Hematopoietic multipotent progenitor cell treated with erythropoietin and hydrocortisone succinate and interleukin-3 and kit ligand, for 6 days (in vitro differentiated cells): ENCODE measurements at places on chromosomes 5 and 9.
A peak's percentile ranks its signal among the peaks of the same experiment; 100 is the strongest.

DNA sequence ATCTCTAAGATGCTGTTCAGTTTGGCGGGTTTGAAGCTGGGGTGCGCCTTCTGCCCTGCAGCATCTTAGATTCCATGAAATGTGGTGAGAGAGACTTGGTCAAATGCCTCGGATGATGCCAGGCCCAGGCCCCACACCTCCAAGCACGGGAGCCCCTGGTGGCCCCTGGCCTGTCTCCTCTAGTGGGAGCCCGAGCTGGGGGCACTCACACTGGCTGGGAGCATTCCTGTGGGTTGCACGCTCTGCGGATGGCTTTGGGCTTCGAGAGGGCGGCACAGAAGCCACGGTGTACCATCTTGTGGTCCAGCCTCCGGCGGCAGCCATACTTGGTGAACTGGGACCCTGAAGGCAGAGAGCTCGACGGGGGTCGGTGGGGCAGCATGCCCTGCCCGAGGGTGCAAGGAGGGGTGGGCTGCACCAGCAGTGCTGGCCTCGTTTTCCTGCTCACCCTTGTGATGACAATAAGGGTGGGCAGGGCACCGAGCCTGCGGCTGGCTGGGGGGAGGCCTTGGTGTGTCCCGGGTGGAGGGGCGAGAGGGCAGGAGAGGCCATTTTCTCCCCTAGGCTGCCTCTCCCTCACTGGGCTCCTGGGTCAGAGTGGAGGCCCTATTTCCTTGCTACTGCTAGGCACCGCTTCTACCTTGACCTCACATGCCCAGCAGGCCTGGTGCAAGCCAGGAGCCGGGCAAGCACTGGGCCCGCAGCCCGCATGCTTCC is 65.8 kb downstream of the ZNF354C start:
- no peak for DNase-seq

GRCh38 chr9:20048985-20049384 is 260.1 kb upstream of the SLC24A2 start:
- DNase-seq: peak; percentile 16

DNA sequence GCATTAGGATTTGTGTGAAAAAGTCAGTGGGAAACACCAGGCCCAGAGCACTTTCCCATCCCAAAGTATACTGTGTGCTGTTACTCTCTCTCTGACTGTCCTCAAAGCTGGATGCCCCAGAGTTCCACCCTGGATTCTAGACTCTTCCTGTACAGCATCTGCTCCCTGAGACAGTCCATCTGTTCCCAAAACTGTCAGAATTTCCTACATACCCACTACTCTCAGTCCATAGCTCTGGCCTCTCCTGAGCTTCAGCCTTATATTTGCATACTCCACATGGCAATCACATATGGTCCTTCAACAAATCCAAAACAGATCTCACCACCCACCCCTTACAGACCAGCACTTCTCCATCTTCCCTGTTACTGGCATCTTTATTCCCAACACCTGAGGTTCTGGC is 9.5 kb downstream of the ELP1 start:
- DNase-seq: no peak

DNA sequence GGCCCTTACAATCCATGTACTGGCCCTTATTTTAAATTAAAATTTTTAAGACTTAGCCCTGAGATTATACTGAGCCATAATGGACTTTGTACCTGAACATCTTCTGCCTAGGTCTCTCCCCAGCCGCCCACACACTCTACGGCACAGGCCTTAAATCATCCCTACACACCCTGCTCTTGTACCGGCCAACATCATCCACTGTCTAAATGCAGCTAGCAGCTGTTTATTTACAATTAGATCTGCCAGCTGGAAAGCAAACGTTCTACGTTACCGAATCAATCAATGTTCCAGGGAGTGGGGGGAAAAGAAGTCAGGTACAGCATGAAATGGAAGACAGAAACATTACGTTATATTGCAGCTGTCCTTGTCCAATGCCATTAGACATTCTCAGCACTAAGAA is 88.4 kb upstream of the GRAMD2B start:
- DNase-seq: no peak

DNA sequence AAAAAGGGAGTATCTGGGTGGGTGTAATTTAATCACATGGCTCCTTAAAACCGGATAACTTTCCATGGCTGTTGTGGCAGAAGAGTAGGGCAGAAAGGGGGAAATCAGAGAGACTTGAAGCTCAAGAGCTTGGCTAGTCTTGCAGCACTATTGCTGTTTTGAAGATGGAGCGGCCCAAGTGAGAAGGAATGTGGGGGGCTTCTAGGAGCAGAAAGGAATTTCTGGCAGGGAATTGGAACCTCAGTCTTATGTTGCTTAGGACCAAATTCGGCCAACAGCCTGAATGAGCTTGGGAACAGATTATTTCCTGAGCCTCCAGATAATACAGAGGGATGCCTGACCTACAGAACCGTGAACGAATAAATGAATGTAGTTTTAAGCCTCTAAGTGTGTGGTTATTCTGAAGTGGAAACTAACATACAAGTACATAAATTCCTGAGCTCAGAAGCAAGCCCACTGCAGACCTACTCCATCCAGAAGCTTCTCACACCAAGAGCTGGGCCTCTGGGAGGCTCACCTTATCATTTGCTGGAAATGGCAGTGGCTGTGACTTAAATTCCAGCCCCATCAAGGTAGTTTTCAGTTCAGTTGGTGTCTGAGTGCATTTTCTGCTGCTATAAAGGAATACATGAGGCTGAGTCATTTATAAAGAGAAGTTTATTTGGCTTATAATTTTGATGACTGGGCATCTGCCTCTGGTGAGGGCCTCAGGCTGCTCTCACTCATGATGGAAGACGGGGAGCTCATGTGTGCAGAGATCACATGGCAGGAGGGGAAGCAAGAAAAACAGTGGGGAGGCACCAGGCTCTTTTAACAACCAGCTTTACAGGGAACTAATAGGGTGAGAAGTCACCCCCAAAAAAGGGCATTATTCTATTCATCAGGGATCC is 15.3 kb upstream of the TMEM174 start:
- no peak for DNase-seq

GRCh38 chr5:119400245-119400644 is 44.4 kb downstream of the TNFAIP8 start:
- DNase-seq: no peak

GRCh38 chr9:81499594-81499993 is 189.8 kb downstream of the TLE1 start:
- no peak for DNase-seq

- DNase-seq: no peak
Measured at GRCh38 chr5:126909856-126910255, 120.5 kb downstream of the MARCHF3 start.

GRCh38 chr5:131262953-131263541 is 806 bp upstream of the CDC42SE2 start:
- DNase-seq: peak; percentile 67

GRCh38 chr9:73916016-73916673 is 581.0 kb upstream of the RORB start:
- peak; percentile 3 for DNase-seq

DNA sequence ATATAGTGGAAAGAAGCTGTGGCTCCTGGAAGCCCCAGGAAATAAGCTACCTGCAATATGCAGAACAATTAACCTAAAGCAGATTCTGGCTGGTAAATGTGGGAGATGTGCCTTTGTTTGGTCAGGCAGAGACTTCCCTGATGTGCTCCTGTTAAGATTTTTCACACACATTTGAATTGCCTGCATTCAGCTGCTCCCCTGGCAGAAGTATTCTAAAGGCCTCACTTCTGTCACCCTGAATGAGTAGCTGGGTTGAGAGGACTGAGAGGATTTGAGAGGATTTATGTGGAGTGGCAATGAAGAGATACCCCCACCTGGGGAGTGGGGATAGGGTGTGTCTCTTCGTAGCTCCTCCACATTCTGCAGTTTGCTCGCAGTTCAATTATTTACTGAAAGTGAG is 130.5 kb downstream of the ST8SIA4 start:
- no peak for DNase-seq
